ENCODE measurements at places on chromosomes 6 and 20. TPM values are rescaled to one million over a fixed set of nuclear protein-coding genes. Genes with fewer than 3 reads are reported as not detected.
A peak's percentile ranks its signal among the peaks of the same experiment; 100 is the strongest.

- H3K27ac ChIP-seq, result no peak overlapping the region
- no peaks in the 10 kb centered on the region for H3K36me3 ChIP-seq
- H3K4me1 ChIP-seq, result peaks cover 4% of the 10 kb centered on the region
- no peak for DNase-seq
- peaks cover 13% of the 10 kb centered on the region for H3K27me3 ChIP-seq
These were observed 79.8 kb downstream of the SLC22A23 start for GRCh38 chr6:3376893-3377535.

GRCh38 chr6:45812922-45813321, 202.7 kb downstream of the CLIC5 start:
- H3K27ac ChIP-seq, result no peak overlapping the region
- no peaks in the 10 kb centered on the region for H3K36me3 ChIP-seq
- no peaks in the 10 kb centered on the region for H3K4me1 ChIP-seq

GRCh38 chr6:43630980-43631619, 2.0 kb upstream of the GTPBP2 start:
- no peak for DNase-seq
- peaks cover 17% of the 10 kb centered on the region for H3K4me1 ChIP-seq
- H3K4me3 ChIP-seq, result no peak overlapping the region
- no peaks in the 10 kb centered on the region for H3K36me3 ChIP-seq

DNA sequence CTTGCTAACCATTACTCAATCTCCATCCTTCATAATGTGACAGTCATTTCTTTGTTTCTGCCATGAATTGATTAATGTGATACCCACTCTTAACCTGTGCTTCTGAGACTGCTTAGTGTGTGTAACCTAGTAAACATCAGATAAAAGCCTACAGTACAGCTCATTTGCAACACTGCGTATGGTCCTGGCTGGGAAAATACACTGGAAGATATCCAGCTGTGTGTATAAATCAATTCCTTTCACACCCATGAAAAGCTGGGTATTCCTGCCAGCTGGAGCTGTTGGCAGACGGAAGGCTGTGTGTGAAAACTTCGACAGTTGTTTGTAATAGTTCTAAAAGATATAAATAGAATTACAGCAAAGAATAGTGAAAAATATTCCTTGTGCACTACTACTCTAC, 509.2 kb downstream of the FRK start:
- H3K27ac ChIP-seq, result no peak overlapping the region
- no peak for DNase-seq
- no peaks in the 10 kb centered on the region for H3K36me3 ChIP-seq

DNA sequence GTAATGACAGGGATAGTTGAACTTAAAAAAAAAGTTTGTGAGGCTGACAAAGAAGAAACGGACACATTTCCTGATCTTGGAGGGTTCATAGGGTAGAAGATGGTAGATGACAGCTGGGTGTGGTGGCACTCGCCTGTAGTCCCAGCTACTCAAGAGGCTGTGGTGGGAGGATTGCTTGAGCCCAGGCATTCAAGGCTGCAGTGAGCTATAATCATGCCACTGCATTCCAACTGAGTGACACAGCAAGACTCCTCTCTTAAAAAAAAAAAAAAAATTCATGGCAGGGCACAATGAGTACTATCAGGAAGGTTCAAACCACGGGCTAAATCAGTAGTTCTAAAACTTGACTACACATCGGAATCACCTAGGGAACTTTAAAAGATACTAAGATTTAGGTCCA, 2.0 kb upstream of the MICA start:
- H3K27ac ChIP-seq, result peak overlapping the region; percentile 85
- no peaks in the 10 kb centered on the region for H3K27me3 ChIP-seq
- DNase-seq, result no peak
- peaks cover 23% of the 10 kb centered on the region for H3K4me1 ChIP-seq
- H3K4me3 ChIP-seq, result peak overlapping the region; percentile 71

- no peak overlapping the region for H3K4me3 ChIP-seq
- peaks cover 3% of the 10 kb centered on the region for H3K36me3 ChIP-seq
- no peaks in the 10 kb centered on the region for H3K4me1 ChIP-seq
- no peak for DNase-seq
- no peak overlapping the region for H3K27ac ChIP-seq
These were observed 23.5 kb upstream of the LY86 start for GRCh38 chr6:6565069-6565468.

DNA sequence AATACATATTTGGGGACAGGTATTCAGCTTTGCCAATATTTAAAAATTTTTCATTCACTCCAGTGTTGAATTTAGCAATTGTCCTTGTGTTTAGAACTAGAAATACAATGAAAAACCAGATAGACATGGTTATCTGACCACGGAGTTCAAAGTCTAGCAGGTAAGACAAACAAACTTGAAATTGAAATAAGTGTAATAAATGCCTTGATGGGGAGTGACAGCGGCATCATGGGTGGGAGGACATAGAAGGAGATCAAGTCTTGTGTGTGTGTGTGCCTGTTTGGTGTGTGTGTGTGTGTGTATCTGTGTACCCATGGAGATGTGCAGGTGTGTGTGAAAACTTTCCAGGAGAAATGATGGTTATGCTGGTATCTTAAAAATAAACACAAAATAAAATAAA, 750.0 kb upstream of the CITED2 start:
- H3K4me1 ChIP-seq, result no peaks in the 10 kb centered on the region
- DNase-seq, result no peak
- H3K4me3 ChIP-seq, result no peak overlapping the region
- no peak overlapping the region for H3K27ac ChIP-seq
- no peaks in the 10 kb centered on the region for H3K36me3 ChIP-seq
- H3K27me3 ChIP-seq, result no peaks in the 10 kb centered on the region

DNA sequence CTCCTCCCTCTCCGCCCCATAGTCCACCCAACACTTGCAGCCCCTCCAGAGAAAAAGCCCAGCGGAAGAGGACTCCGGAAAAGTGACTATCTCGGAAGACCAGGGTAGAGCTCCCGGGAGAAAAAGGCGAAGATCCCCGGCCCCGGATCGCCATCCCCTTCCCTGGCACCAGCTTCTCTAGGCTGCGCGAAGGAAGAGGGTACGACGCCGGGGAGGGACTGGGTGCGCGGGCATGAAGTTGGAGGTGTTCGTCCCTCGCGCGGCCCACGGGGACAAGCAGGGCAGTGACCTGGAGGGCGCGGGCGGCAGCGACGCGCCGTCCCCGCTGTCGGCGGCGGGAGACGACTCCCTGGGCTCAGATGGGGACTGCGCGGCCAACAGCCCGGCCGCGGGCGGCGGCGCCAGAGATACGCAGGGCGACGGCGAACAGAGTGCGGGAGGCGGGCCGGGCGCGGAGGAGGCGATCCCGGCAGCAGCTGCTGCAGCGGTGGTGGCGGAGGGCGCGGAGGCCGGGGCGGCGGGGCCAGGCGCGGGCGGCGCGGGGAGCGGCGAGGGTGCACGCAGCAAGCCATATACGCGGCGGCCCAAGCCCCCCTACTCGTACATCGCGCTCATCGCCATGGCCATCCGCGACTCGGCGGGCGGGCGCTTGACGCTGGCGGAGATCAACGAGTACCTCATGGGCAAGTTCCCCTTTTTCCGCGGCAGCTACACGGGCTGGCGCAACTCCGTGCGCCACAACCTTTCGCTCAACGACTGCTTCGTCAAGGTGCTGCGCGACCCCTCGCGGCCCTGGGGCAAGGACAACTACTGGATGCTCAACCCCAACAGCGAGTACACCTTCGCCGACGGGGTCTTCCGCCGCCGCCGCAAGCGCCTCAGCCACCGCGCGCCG, 822 bp downstream of the FOXQ1 start:
- H3K4me3 ChIP-seq, result no peak overlapping the region
- H3K36me3 ChIP-seq, result no peaks in the 10 kb centered on the region
- no peak overlapping the region for H3K27ac ChIP-seq

GRCh38 chr6:108417027-108417426, 122.2 kb downstream of the AFG1L start:
- H3K4me3 ChIP-seq, result no peak overlapping the region
- no peaks in the 10 kb centered on the region for H3K4me1 ChIP-seq
- H3K36me3 ChIP-seq, result no peaks in the 10 kb centered on the region

Gene UNC93A
- not detected for total RNA-seq

Gene TRIM31
- total RNA-seq, result not detected

Gene TMEM170B
- total RNA-seq, result 2.4 TPM

Gene ATXN1
- total RNA-seq, result 75.9 TPM

Gene HLA-DQA2
- 1.2 TPM for total RNA-seq

Measured in T-cell (primary cell).